ENCODE measurements at places on chromosomes 5 and 9. TPM values are rescaled to one million over a fixed set of nuclear protein-coding genes. Genes with fewer than 3 reads are reported as not detected.

The RMI1 gene
- total RNA-seq, result 18.4 TPM

- no peak overlapping the region for H3K4me3 ChIP-seq
- no peaks in the 10 kb centered on the region for H3K4me1 ChIP-seq
- no peak for DNase-seq
- no peak overlapping the region for H3K27ac ChIP-seq
Measured at GRCh38 chr5:15421921-15422412, 78.0 kb upstream of the FBXL7 start.

- no peaks in the 10 kb centered on the region for H3K4me1 ChIP-seq
- no peak overlapping the region for H3K27ac ChIP-seq
- no peaks in the 10 kb centered on the region for H3K27me3 ChIP-seq
- H3K4me3 ChIP-seq, result no peak overlapping the region
- no peaks in the 10 kb centered on the region for H3K36me3 ChIP-seq
Measured at GRCh38 chr5:7074176-7074575, 321.8 kb upstream of the ADCY2 start.

GRCh38 chr5:45697201-45697600 is 1.0 kb upstream of the HCN1 start:
- H3K4me1 ChIP-seq, result no peaks in the 10 kb centered on the region
- no peak overlapping the region for H3K27ac ChIP-seq
- no peaks in the 10 kb centered on the region for H3K27me3 ChIP-seq
- no peak for DNase-seq

DNA sequence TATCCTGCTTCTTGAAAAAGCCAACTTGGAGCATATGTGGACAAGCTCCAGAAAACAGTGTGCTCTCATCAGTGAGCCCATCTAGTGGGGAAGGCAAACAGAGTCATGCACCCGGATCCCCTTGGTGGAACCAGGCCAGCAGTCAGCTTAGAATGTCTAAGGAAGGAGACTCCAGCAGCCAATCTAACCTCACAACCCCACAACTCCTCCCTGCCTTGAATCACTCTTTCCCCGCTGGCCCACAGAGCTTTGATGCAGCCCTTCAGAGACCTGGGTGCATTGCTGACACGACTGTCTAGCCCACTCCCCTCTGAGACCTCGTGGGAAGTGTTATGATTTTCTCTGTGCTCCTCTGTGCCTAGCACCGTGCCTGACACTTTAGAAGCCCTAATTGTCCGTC is 623.7 kb downstream of the BNC2 start:
- no peak overlapping the region for H3K4me3 ChIP-seq
- no peak for DNase-seq

GRCh38 chr5:86118542-86118941 is 499.2 kb upstream of the COX7C start:
- H3K27ac ChIP-seq, result no peak overlapping the region
- no peaks in the 10 kb centered on the region for H3K4me1 ChIP-seq
- H3K36me3 ChIP-seq, result no peaks in the 10 kb centered on the region
- H3K27me3 ChIP-seq, result no peaks in the 10 kb centered on the region
- DNase-seq, result peak; percentile 3
- H3K4me3 ChIP-seq, result no peak overlapping the region

DNA sequence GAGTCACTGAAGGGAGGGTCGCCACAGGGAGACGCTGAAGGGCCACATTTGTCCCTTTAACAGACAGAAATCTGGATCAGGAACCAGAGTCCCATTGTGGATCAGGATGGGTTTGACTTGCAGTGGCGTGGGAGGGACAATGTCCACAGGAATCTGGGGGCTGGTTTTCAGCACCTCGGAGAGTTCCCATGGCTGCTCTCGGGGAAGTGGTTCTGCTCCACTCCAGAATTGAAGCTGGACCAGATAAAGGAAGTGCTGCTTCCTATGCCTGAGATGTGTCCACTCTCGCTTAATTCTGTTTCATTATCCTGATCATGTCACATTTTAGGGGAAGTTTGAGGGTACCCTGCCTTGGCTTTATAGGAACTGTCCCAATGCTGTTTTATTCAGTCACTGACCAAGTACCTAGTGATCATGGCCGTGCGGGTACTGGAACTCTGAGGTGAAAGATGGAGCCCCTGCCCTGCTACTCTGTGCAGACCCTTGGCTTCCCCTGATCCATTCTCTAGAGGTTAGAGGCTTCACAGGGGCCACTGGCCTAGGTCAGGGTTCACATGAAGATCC is 28.7 kb downstream of the ENHO start:
- H3K27ac ChIP-seq, result no peak overlapping the region
- no peaks in the 10 kb centered on the region for H3K36me3 ChIP-seq
- no peak overlapping the region for H3K4me3 ChIP-seq
- DNase-seq, result no peak
- 0 out of 3 replicates have a peak, but pooled peaks cover 3% of the 10 kb centered on the region for H3K27me3 ChIP-seq

DNA sequence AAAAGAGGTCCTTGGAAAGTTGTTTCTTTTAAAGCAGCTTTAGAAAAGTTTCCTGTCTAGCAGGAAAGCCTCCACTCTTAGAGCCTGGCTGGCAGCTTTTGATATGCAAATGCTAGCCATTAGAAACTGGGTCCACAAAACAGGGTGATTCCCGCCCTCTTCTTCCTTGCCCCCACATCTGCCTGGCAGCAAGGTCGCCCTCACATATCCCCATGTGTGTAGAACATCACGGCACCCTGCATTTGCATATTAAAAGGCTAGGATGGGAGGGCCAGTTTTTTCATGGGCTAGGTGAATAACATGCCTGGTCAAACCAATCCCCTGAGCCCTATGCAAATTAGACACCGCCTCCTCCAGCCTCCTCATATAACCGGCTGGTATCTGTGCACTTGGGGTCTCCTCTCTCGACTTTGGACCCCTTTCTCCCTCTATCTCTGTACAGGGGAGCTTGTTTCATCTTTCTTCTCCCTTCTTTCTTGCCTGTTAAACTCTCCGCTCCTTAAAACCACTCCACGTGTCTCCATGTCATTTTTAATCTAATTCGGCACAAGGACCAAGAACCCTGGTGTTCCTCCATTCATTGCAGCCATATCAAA is 426.8 kb upstream of the CTNND2 start:
- no peak for DNase-seq
- H3K4me3 ChIP-seq, result no peak overlapping the region
- H3K36me3 ChIP-seq, result no peaks in the 10 kb centered on the region
- H3K4me1 ChIP-seq, result no peaks in the 10 kb centered on the region
- no peaks in the 10 kb centered on the region for H3K27me3 ChIP-seq

GRCh38 chr5:316210-317085 is 5.1 kb upstream of the AHRR start:
- H3K36me3 ChIP-seq, result peaks cover 9% of the 10 kb centered on the region
- DNase-seq, result no peak
- H3K4me1 ChIP-seq, result peaks cover 13% of the 10 kb centered on the region
- H3K27ac ChIP-seq, result no peak overlapping the region

GRCh38 chr9:86020731-86021130 is 78.6 kb downstream of the GOLM1 start:
- H3K27me3 ChIP-seq, result no peaks in the 10 kb centered on the region
- no peak overlapping the region for H3K4me3 ChIP-seq
- H3K27ac ChIP-seq, result no peak overlapping the region
- no peak for DNase-seq
- H3K36me3 ChIP-seq, result peaks cover 5% of the 10 kb centered on the region
- no peaks in the 10 kb centered on the region for H3K4me1 ChIP-seq

- no peak for DNase-seq
- no peak overlapping the region for H3K27ac ChIP-seq
- no peak overlapping the region for H3K4me3 ChIP-seq
- no peaks in the 10 kb centered on the region for H3K36me3 ChIP-seq
- no peaks in the 10 kb centered on the region for H3K27me3 ChIP-seq
Measured at GRCh38 chr9:10928372-10928771, 315.6 kb upstream of the PTPRD start.

DNA sequence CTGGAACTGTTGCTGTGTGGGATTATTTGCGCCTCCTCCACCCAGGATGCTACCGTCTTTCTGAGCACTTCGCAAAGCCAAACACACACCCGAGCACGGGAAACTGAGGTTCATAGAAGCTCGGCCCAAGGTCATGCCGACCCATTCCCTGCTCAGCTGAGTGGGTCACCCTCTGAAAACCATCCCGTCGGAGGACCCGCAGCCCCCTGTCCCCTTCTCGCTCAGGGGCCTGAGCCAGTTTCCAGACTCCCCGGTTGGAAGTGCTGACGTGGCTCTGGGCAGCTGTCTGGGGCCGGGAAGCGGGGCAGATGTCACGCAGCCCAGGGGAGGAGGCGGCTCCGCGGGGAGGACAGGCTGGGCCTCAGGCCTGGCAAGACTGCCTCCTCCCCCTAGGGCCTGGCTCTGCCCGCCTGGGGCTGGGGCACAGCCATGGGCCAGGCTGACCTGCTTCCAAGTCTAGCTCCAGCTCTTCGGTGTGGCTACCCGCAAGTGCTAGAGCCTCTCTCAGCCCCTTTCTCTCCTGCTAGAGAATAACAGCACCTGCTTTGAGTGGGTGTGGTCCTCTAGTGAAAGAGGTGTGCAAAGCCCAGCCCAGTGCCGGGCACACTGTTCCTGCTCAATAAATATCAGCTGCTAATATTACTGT is 9.9 kb upstream of the CXXC5 start:
- H3K4me3 ChIP-seq, result peak overlapping the region; percentile 76
- peak overlapping the region; percentile 72 for H3K27ac ChIP-seq
- no peaks in the 10 kb centered on the region for H3K27me3 ChIP-seq
- no peaks in the 10 kb centered on the region for H3K36me3 ChIP-seq
